Inflammatory macrophage (primary cell): ENCODE measurements at places on chromosomes 5 and 9.

DNA sequence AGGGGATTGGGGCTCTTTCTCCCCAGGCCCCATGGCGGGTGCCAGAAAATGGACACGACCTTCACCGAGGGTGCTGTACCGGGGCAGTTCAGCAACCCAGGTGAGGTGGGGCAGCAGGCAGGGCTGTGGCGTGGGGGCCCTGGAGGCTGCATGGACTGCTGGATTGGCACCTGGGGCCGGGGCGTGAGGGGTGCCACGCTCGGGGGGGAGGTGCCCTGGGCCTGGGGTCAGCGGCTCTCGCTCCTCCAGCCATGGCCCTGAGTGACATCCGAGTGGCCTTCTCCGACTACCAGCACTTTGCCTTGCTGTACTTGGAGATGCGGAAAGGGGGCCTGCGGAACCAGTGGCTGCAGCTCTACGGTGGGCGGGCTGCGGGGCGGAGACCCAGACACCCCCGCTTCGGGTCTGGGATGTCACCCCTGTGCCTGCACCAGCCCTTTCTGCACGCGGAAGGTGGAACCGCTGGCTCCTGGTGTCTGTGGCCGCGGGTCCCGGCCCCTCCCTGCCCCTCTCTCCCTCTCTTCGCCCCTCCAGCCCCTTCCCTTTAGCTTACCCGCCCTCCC, 1.8 kb downstream of the LCNL1 start:
- no peak for DNase-seq

DNA sequence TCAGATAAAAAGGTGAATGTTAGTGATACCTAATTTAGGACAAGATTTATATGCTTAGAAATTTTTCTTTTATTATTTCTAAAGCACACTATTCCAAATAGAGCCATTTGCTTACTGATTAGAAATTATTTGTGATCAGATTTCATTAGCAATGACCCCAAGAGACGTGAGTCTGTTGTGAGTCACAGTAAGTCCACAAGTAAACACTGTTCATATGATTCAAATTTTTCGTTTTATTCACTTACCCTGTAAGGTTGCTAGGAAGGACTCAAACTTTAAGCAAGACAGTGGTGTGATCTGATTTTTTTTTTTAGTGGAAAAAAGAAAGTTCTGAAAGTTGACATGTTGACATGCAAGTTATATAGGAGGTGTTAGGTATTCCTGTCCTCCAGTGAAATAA, 1.2 kb downstream of the CARD6 start:
- no peak for DNase-seq

DNA sequence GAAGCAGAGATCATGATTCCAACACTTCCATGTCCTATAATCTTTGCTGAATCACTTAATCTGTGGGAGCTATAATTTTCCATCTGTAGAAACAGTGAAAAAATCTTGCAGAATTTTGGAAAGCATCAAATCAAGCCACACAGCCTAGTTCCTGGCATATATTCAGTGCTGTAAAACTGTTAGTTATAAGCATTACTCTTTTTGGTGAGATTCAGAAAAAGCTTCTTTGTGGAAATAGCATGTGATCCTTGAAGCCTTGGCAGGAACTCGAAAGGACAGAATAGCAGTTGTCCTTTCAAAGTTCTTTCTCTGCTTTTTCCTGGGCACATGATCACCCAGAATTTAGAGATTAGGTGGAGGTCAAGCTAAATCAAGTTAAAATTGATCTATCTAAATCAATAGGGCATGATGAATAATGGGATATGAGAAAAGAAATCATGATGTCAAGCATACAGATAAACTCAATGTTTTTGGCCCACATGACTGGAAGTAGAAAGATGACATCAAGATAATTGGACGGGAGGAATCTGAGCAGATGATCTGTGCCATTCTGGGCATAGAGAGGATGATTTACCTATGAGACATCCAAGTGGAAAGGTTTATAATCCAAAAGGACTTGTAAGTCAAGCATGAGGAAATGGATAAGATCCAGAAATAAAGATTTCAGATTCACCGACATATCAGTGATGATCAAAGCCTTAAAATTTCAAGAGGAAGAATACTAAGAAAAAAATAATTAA, 73.1 kb downstream of the TMEM232 start:
- no peak for DNase-seq

DNA sequence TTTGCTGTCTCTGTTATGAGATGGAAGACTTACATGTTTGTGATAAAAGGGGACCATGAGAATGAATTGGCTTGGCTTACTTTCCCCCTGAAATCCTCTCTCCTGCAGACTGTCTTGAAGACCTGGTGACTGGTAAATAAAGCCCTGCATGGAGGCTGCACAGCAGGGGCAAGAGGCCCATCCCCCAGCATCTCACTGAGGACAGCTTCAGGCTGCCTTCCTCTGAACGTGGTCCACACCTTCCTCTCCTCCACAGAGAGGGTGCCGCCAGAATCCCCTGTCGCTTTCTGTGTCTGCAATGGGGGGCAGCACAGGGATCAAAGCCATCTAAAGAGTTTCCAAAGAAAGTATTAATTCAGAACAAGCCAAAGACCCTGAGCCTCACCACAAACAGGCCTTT, 94.6 kb downstream of the SYK start:
- no peak for DNase-seq

GRCh38 chr9:37593883-37594448, 1.6 kb upstream of the TOMM5 start:
- no peak for DNase-seq

GRCh38 chr5:110549301-110549700, 177.2 kb downstream of the TMEM232 start:
- no peak for DNase-seq

GRCh38 chr9:73527521-73527920, 375.9 kb downstream of the ANXA1 start:
- DNase-seq: no peak
